ENCODE measurements at places on chromosomes 13 and 19.

GRCh38 chr13:111228262-111229144 lies 91.9 kb upstream of the TEX29 start:
- no peak for DNase-seq

DNA sequence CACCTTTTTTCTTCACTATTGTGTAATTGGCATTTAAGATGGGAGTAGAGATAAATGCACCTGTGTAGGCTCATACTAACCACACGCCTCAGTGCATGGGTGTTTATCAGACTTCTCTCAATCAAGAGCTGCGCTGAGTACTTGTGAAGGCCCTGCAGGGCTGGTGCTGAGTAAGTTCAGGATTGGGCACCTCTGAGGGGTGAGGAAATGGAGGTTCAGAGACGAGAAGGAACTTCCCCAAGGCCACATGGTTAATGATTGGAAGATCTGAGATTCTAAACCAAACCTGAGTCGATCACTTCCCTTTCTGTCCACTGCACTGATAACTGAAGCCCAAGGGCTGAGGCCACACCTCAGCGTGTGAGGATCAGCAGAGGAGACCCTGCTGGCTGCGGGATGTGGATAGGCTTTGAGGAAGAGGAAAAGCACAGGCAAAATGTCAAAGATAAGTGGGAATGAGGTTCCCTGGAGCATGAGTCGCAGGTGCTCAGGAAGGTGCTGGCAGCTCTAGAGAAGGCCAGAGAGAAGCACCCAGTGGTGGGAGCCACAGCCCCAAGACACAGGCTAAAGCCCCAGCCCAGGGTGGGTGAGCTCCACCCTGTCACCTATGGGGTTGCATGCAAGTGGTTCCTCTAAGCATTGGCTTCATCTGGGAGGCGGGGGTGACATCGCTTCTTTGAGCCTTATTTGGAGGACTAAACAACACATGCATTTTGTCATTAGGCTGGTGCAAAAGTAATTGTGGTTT lies 32.3 kb upstream of the GJB6 start:
- no peak for DNase-seq

DNA sequence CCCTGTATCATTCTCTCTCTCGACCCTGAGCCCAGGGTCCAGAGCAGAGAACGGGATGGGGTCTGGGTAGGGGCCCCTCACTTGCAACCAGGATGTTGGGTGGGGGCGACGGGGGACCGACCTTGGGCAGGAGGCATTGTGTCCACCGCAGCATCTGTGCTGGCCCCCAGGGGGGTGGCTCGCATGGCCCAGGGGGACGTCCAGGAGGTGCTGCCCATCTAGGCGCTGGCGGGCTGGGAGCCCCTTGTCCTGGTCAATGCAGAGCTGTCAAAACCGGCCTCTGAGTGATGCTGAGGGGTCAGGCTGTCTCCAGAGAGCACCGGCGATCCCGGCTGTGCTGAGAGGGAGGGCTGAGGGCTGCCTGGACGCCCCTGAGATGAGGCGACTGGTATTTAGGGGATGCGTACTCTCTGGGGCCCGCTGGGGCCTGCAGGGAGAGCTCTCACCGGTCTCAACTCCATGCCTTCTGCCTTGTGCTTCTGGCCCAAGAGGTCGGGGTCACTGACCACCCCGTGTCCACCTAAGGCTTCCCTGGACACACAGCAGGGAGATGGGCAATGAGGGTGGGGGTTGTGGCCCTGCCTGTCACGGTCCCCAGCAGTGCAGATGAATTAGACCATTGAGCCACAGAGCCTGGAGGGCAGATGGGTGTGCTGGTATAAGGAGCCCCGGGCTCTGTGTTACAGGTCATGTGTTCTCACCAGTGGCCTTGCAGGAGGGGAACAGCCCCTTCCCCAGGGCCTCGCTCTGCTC lies 8.6 kb downstream of the RPS9 start:
- no peak for DNase-seq

DNA sequence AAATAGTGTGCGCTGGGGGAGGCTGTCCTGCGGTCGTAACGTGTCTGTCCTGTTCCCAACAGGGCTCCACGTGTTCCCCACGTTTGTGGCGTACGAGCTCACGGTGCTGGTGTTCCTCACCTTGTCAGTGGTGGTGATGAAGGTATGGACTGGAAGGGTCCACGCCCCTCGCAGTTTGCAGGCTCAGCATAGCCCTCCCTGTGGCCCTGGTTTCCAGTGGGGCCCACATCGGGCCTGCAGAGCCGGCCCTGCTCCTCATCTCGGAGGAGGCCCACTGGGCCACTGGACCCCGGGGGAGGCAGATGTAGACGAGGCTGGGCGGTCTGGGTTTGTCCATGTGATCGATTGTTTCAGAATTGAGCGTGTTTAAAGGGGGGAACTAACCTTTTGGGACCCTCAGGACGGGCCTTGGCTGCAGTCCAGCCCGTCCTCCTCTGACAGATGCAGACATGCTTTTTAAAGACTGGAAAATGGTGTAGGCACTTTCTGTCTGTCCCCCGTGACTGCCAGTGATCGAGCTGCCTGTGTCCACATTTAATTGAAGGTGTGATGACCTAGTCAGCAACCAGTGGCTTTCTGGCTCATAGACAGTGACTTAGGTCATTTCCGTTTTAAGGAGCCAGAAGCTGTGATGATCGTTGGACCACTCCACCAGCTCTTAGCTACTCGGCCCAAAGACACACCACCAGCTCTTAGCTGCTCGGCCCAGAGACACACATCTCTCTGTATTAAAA lies 37.1 kb upstream of the TFDP1 start:
- no peak for DNase-seq

DNA sequence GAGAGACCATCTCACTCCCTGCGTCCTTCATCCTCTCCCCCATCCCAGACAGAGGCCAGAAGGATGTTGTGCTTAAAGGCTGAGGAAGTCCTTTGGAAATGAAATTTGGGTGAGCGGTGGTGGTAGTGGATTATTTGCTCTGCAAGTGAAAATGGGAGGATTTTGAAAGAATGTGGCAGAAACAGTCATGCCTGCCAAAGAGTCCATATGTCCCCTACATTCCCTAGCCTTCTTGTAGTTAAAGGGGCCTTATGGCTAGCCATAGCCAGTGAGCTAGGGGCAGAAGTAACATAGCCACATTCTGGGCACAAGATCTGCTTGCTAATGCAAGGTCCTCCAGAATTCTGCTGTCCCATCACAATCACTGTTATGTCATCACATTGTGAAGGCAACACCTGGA lies 360.2 kb upstream of the TSHZ3 start:
- DNase-seq: no peak

DNA sequence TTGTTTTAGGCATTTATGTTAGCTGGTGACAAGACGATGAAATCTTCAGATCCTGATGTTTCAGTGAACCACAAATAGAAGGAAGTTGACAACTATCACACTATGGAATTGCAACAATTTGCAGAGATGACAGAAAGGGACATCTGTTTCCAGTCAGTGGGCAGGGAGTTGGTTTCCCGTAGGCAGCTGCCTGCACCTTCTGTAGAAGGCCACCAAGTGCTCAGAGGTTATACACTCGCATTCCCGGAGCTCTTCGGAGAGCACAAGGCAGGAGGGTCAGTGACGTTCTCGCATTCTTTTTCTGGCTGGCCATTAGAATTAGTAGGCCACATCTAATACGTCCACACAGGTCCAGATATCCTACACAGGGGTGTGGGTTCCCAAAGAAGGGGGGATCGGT lies 129.4 kb downstream of the SHISA2 start:
- no peak for DNase-seq

- peak; percentile 92 for DNase-seq
These were observed 2.4 kb upstream of the NTN5 start for GRCh38 chr19:48674921-48675824.

- no peak for DNase-seq
These were observed 20.9 kb downstream of the FCHO1 start for GRCh38 chr19:17772172-17772571.

DNA sequence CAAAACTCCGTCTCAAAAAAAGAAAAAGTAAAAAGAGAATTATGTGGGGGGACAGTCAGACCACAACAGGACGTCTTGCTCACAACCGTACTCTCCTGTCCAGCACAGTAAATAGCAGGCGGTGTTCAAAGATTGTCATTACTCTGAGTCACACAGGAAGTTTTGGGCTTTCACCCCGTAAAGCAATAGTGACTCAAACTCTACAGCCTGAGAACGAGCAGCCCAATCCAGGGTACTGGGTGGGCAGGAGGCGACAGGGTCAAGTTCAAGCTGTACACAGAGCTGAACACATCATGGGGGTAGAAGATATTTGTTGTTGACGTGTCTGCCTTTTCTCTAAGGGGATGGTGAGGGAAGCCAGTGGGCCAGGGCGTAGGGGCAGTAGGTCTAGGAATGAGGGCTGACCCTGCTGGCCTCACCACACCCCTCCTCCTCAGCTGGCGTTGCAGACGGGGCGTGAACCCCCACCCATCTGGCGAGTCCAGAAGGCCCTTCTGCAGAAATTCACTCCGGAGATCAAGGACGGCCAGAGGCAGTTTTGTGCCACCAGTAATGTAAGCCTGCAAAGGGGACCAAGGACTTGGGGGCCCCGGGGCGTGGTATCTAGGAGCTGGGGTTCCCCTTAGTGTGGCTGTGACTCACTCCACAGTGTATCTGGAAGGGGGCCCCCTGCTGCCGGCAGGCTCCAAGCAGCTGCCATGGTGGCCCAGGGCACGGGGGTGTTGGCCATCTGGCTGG lies 23.3 kb downstream of the PRR12 start:
- DNase-seq: no peak

GRCh38 chr13:41554626-41555386 lies 97.5 kb downstream of the RGCC start:
- no peak for DNase-seq

DNA sequence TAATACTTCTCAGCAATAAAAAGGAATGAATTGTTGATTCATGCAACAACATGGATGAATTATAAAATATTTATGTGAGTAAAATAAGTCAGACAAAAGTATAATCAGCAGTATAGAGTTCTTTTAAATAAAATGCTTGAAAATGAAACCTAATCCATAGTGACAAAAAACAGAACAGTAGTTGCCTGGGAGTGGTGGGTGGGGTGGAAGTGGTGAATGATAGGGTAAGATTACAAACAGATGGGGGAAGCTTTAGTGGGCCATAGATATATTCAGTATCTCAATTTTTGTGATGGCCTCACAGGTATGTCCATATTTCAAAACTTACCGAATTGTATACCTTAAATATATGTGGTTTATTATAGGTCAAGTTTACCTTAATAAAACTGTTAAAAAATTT lies 124.9 kb upstream of the UBL3 start:
- DNase-seq: no peak

DNA sequence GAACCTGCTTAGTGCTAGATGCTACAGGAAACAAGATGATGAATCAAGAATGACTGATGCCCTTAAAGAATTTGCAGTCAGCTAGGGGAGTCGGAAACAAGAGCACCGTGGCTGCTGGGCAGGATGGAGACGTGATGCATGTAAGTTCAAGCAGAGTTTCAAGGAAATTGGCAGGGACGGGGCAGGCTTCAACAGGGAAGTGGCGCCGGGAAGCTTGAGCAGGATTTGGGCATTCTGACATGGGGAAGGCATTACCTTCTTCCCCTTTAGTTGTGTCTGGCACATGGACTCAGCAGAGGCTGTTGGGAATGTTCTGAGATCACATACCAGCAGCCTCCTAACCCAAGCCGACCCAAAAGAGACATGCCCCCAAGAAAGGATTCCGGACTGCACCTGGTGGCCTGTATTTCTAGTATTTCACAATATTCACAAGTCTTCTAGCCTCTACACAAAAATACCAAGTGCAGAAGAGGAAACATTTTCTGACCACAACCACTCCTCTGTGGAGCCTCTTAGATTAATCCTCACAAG lies 138.2 kb downstream of the CRYL1 start:
- DNase-seq: no peak

- DNase-seq: peak; percentile 44
These were observed 320.6 kb downstream of the FOXO1 start for GRCh38 chr13:40345654-40346372.

GRCh38 chr19:4174895-4175668 lies 7.3 kb downstream of the SIRT6 start:
- no peak for DNase-seq

- DNase-seq: no peak
These were observed 4.5 kb upstream of the ZNF175 start for GRCh38 chr19:51566489-51567100.

GRCh38 chr13:46489586-46490023 lies 63.4 kb upstream of the LRCH1 start:
- peak; percentile 40 for DNase-seq

GRCh38 chr13:113825841-113826240 lies 38.0 kb downstream of the GAS6 start:
- DNase-seq: no peak

GRCh38 chr19:38650911-38651584 lies 3.6 kb downstream of the ACTN4 start:
- DNase-seq: peak; percentile 52

- DNase-seq: no peak
These were observed 34.8 kb downstream of the CYP2B6 start for GRCh38 chr19:41025871-41026270.

DNA sequence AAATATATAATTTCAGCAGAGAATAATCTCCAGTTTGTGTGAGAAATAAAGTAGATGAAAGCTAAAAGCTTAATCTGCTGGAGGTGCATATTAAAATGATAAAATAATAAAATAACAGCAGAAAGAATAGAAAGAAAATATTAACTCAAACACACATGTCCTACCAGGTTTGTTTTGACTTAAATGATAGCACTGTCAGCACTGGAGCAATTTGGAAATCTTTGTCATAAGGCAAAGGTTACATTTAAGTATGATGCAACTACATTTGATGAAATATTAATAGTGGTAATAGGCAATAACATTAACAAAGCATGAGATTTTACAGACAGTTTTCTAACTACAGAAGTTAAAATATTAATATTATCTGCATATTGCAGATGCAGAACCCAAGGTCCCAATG lies 2380.1 kb downstream of the PCDH9 start:
- no peak for DNase-seq

GRCh38 chr19:53655042-53655665 lies 23.4 kb downstream of the DPRX start:
- DNase-seq: no peak

- DNase-seq: no peak
These were observed 24.8 kb downstream of the SIAH3 start for GRCh38 chr13:45826731-45827130.

GRCh38 chr13:52599037-52599847 lies 43.0 kb upstream of the HNRNPA1L2 start:
- no peak for DNase-seq

DNA sequence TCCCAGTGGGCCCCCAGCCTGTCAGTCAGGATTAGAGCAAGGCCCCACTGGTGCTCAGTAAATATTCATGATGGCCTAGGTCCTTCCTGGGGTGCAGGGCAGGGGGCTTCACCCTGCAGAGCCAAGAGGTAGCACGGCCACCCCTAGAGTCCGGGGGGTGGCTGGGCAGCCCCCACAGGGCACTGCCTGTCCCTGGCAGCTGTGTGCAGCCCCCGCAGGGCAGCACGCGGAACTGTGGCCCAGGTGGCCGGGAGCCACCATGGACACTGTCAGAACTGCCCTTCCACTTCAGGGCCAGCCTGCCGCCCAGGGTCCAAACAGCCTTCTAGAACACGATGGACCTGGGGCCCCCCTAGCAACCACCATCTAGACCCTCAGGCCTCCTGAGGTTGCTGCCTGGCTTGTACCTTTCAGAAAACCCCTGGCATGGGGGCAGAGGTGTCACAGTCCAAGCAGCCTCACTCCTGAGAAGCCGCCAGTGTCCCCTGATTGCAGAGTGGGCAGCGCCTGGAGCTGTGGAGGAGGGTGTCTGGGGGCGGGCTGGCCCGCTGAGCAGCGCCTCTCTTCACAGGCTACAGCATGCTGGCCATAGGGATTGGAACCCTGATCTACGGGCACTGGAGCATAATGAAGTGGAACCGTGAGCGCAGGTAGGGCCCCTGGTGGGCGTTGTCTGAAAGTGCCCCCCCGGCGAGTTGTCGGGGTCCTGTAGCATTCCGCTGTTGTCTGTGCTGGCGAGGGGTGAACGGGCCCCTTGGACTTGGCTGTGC lies 2.9 kb upstream of the YJEFN3 start:
- no peak for DNase-seq
